ENCODE measurements at places on chromosomes 12 and 14.

GRCh38 chr12:39627914-39628313, 8.3 kb upstream of the ABCD2 start:
- DNase-seq, result no peak

- no peak for DNase-seq
Observed at GRCh38 chr14:32064931-32065330, 12.2 kb upstream of the ARHGAP5 start.

DNA sequence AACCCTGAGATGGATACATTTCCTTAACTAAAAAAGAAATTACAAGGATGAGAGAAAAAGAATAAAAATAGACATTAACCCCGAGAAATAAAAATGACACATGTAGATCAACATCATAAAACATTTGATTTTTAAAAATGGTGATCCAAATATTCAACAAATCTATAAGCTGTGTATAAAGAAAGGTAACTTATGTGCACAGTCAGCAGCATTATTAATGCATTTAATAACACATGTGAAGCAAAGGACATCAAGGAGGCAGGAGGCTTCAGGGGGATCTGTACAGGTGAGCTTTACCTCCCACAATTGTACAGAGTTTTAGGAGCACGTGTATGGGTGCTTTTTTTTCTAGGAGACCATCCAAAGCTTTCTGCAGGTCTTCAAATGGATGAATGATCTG, 76.1 kb downstream of the MED13L start:
- DNase-seq, result no peak

- no peak for DNase-seq
Observed at GRCh38 chr12:64691795-64692583, 67.2 kb downstream of the GNS start.

DNA sequence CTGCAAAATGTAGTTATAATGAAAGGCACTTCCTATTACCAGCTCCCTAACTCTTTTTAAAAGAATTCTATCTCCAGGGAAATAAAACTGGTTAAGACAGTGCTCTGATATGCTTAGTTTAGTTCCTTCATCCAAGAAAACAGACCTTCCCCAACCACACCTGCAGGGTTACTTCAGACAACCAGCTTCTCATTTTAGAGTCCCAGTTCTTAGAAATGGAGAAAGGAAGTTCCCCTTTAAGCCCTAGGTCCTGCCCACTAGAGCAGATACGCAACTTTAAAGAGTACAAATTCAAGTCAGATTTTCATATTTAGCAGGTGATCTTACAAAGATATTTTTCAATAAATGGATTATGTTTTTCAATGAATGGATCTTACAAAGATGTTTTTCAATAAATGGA, 4.4 kb upstream of the WSB2 start:
- DNase-seq, result no peak

- no peak for DNase-seq
Observed at GRCh38 chr12:22698576-22698975, 73.6 kb downstream of the ETNK1 start.

- no peak for DNase-seq
Observed at GRCh38 chr14:79597566-79597965, 613.7 kb downstream of the DIO2 start.

GRCh38 chr14:74552623-74553022, 59.1 kb downstream of the ISCA2 start:
- DNase-seq, result no peak

DNA sequence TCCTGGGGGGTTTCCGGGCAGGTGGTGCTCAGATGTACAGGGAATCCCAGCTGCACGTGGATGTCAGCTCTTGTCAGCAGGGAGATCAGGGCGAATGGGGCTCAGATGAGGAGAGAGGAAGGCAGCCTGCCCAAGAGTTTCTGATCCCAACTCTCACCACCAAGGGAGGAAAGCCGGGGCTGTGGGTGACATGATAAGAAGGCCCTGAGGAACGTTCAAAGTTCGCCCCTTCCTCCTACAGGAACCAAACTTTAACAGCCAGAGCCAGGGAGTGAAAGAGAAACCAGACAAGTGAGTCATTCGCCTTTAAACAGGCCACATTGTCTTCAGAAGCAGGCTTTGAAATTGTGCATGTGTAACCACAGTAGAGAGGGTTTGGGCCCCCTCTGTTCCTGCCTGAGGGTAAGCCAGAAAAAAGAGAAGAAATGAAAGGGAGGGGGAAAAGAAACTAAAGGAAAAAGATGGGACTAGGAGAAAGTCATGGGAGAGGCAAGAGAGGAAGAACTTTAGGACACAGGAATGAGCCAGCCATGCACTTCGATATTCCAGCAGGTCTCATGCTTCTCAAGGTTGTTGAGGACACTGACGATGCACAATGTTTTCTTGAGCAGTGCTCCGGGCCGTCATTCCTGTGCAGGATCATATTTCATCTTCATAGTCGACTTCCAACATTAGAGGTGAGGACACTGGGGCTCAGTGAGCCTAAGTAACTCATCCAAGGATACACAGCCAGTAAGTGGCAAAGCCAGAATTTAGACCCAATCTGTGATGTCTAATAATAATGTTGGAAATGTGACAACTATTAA, 691.4 kb upstream of the TBX3 start:
- no peak for DNase-seq

DNA sequence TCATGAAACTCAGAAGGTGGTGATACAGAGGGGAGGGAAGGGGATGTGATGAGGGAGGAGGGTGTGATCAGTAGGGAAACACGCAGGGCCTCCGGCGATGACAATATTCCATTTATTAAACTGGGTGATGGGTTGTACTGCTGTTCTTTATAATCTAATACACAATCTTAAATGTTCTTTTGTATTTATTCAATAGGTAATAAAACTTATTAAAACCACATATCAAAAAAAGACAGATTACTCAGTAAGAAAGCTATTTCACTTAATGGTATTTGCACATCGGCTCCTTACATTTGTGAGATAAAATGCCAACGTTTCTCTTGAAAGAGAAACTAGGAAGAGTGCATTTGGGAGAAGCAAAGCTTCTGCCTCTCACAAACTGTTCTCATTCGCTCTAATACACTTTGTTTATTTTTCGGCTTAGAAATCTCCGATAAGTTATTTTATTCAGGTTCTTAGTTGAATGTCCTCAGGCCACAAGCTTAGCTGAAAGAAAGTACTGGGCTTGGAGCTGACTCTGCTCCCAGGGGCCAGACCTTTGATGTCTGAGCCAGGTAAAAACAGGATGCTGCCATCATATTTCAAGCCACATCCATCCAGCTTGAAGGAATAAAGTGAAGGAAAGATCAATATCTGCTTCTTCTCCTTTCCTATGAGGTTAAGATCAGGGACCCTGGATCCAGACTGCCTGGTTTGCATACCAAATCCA, 17.5 kb downstream of the STON2 start:
- no peak for DNase-seq

- DNase-seq, result no peak
Observed at GRCh38 chr14:39107591-39107996, 4.6 kb upstream of the SEC23A start.

GRCh38 chr12:56158926-56159461, 835 bp downstream of the MYL6 start:
- DNase-seq, result no peak

DNA sequence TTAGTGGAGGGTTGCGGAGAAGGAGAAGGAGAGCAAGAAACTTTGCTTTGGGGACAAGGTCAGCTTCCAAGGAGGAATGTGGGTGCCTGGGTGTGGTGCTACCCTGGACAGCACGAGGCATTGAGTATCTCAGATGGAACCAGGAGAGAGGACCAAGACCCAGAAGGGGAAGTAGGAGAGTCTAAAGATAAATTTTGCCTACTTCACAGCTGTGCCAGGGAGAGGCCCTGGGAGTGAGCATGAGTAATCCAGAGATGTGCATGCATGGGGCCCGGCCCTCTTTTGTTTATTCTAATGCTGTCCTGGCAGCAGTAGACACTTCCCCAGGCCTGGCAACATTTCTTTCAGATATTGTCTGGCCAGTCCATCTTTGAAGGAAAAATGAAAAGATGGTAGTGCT, 49.5 kb upstream of the GNPNAT1 start:
- DNase-seq, result no peak

DNA sequence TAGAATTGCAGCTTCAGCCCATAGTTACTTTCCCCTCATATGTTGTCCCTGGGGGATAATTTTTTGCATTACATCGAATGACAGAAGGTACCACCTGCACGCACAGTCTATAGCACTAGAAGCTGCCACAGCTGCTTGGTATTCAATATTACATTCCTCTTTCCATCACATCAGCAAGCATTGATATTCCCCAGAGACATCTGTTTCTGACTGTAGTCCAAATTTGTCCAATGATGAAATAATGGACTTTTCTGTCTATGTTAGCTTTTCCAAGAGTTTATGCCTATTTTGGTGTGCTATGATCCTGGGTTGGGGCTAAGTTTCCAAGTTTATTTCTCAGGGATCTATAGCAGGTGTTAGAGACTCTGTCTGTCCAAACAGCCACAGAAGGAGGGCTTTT, 335.4 kb downstream of the LRIG3 start:
- DNase-seq, result no peak

DNA sequence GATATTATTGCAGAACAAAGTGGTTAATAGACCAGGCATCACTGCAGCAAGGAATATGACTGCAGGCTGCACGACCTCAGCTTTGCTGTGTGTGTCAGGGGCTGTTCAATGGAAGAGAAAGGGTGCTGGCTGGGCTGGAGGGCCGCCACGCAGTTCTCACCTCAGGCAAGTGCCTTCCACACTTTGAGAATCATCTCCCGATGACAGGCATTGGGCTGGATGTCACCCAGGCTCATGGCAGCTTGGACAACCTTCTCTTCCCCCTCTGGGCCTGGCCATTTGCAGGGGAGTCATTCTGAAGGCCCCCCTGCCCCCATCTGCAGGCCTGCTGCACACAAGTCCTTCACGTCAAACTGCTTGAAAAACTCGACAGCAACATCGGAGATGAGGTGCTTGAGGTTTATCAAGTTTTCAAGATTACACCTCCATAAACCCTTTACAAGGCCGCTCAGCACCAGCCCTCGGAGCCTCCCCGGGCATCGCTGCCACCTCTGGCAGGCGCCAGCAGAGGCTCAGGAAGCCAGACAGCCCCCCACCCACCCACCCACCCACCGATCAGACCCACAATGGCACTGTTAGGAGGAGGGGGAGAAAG, 165.9 kb upstream of the GSC start:
- no peak for DNase-seq

- no peak for DNase-seq
Observed at GRCh38 chr12:98417266-98417665, 98.1 kb upstream of the TMPO start.

- DNase-seq, result no peak
Observed at GRCh38 chr12:100724071-100724470, 70.5 kb upstream of the ANO4 start.

GRCh38 chr12:128537668-128538067, 270.7 kb downstream of the TMEM132C start:
- no peak for DNase-seq

DNA sequence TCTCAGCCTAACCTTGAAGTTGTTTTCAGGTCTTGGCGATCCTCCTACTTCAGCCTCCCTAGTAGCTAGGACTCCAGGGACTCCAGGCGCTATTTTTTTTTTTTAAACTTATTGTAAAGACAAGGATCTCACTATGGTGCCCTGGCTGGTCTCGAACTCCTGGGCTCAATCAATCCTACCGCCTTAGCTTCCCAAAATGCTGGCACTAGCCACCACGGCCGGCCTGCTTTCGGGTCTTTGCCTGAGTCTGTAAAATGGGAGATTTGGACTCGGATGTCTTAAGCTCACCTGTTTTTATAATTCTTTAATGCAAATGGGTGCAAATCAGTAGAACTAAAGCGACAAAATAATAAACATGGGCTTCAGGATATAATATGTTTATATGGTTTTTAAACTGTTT, 858 bp upstream of the SYT10 start:
- DNase-seq, result no peak
